ENCODE measurements at places on chromosomes 7 and 10. TPM values are rescaled to one million over a fixed set of nuclear protein-coding genes. Genes with fewer than 3 reads are reported as not detected.

GRCh38 chr7:28686418-28686800 is 271.7 kb downstream of the TRIL start:
- H3K27me3 ChIP-seq = peaks cover 15% of the 10 kb centered on the region
- H3K27ac ChIP-seq = no peak overlapping the region
- no peaks in the 10 kb centered on the region for H3K36me3 ChIP-seq
- no peaks in the 10 kb centered on the region for H3K4me1 ChIP-seq
- H3K4me3 ChIP-seq = no peak overlapping the region

- no peaks in the 10 kb centered on the region for H3K36me3 ChIP-seq
- DNase-seq = no peak
- no peaks in the 10 kb centered on the region for H3K4me1 ChIP-seq
- H3K27me3 ChIP-seq = no peaks in the 10 kb centered on the region
Measured at GRCh38 chr10:44279426-44280126, 105.3 kb downstream of the CXCL12 start.

DNA sequence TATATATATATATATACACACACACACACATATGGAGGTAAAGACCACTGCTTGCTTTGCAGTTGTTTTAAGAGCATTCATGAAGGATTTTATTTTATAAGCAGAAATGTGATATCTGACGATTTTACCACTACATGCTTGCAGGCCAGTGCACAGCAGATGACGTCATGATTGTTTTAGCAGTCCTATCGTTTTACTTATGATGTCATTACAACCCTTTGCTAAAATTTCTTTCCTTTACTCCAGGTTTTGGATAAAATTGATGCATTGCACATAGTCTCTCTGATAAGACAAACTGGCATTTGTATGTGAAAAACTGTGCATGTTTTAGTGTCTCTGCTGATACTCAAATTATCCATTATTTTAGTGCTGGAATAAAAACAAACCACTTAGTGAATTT is 9.2 kb downstream of the EGFR start:
- no peak overlapping the region for H3K4me3 ChIP-seq
- H3K27ac ChIP-seq = no peak overlapping the region
- no peaks in the 10 kb centered on the region for H3K27me3 ChIP-seq
- no peaks in the 10 kb centered on the region for H3K4me1 ChIP-seq
- DNase-seq = no peak

DNA sequence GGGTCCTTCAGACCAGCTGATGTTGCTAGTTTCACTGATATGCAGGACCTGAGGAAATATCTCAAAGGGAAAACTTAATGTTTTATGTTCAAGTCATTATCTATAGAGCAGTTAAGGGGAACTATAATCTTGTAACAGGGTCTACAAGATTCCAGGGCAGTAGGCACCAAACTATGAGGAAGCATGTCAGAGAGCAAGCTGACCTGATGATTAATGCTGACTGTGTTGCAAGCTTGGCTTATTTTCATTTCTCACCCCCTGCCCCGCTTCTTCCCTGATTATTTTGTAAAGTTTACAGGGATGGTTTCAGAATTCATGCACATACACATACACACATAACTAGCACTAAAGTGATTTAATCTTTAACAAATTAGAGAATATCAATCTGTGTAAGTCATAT is 84.3 kb upstream of the CACNA2D1 start:
- no peaks in the 10 kb centered on the region for H3K27me3 ChIP-seq
- H3K27ac ChIP-seq = no peak overlapping the region

GRCh38 chr10:71433768-71434744 is 37.3 kb downstream of the CDH23 start:
- no peaks in the 10 kb centered on the region for H3K27me3 ChIP-seq
- no peak for DNase-seq
- H3K4me3 ChIP-seq = no peak overlapping the region
- H3K27ac ChIP-seq = no peak overlapping the region
- no peaks in the 10 kb centered on the region for H3K4me1 ChIP-seq
- no peaks in the 10 kb centered on the region for H3K36me3 ChIP-seq

GRCh38 chr10:27035163-27035562 is 65.1 kb downstream of the ANKRD26 start:
- H3K4me1 ChIP-seq = peaks cover 3% of the 10 kb centered on the region
- DNase-seq = peak; percentile 2
- no peak overlapping the region for H3K27ac ChIP-seq
- H3K27me3 ChIP-seq = no peaks in the 10 kb centered on the region
- H3K36me3 ChIP-seq = peaks cover 4% of the 10 kb centered on the region

DNA sequence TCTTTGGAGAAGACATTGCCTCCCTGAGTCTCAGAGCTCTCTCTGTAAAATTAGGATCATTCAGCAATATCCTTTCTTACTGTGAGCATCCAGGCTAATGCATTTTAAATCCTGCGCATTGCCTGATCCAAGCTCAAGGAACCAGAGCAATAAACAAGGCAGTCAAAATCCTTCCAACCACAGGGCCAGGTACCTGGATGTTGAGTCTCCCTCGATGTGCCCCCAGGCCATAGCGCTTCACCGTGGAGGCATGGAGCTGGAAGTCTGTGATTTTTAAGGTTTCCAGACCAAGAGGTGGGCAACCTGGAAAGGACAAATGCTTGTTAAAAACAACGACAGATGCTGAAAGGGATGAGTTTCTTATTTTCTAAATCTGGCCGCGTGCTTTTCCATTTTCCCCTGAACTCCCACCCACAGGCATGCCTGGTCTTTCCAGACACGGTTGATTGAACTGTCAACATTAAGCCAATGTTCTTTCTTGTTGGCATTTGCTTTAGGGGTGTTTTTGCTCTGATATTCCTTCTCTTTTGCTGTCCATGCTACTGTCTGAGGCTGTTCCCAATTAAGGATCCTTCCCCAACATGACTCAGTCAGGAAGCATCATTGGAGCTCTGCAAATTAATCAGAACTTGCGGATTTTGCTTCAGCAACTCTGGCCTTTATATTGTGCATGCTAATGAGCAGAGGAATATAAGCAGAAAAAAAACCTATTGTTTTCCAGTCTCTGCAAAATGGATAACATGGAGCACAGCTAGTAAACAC is 29.0 kb downstream of the CPXM2 start:
- H3K36me3 ChIP-seq = no peaks in the 10 kb centered on the region
- no peaks in the 10 kb centered on the region for H3K4me1 ChIP-seq
- no peaks in the 10 kb centered on the region for H3K27me3 ChIP-seq
- no peak overlapping the region for H3K27ac ChIP-seq
- H3K4me3 ChIP-seq = no peak overlapping the region
- no peak for DNase-seq

DNA sequence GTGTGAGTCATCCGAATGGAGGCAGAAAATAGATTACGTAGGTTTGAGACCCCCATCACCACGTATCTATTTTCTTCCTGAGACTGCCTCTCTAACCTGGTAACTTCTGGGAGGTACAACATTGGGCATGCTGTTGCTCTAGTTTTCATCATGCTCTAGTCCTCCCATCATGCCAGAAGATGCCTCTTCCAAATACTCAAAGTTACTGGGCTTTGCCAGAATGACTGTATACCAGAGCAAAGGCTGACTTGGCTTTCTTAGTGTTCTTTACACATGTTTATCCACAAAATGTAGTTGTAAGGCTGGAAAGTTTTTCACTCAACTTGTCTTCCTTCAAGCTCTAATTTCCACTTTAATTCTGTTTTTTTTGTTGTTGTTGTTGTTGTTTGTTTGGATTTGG is 370.5 kb downstream of the MDFIC start:
- no peak overlapping the region for H3K27ac ChIP-seq
- H3K36me3 ChIP-seq = no peaks in the 10 kb centered on the region
- no peaks in the 10 kb centered on the region for H3K27me3 ChIP-seq
- no peak overlapping the region for H3K4me3 ChIP-seq
- DNase-seq = no peak

GRCh38 chr7:4849390-4849789 is 12.4 kb downstream of the PAPOLB start:
- DNase-seq = no peak
- H3K4me3 ChIP-seq = no peak overlapping the region
- peaks cover 3% of the 10 kb centered on the region for H3K4me1 ChIP-seq
- no peak overlapping the region for H3K27ac ChIP-seq
- H3K36me3 ChIP-seq = no peaks in the 10 kb centered on the region

DNA sequence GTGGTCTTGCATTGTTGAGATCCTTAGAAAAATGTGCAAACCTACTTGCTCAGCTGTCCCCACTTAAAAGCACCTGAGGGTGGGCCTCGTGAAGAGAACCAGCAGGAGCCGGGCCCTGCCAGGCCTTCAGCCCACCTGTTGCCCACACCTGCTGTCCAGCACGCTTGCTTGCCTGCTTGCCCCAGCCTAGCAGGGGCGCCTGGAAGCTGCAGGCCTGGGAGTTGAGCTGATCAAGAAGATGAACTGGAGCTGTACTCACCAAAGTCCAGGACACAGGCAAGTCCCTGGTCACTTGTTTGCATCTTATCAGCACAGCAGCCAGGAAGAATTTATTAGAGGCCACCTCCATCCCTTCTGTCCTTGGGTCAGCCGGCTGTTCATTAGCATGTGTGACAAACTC is 23.2 kb downstream of the CYP26A1 start:
- no peaks in the 10 kb centered on the region for H3K27me3 ChIP-seq
- no peak overlapping the region for H3K27ac ChIP-seq
- H3K4me3 ChIP-seq = no peak overlapping the region

- DNase-seq = no peak
- H3K27ac ChIP-seq = peak overlapping the region; percentile 94
- no peaks in the 10 kb centered on the region for H3K27me3 ChIP-seq
- peak overlapping the region; percentile 58 for H3K4me3 ChIP-seq
- H3K36me3 ChIP-seq = peaks cover 43% of the 10 kb centered on the region
- H3K4me1 ChIP-seq = peaks cover 90% of the 10 kb centered on the region
Measured at GRCh38 chr7:130925136-130925794, 191.3 kb upstream of the KLF14 start.

DNA sequence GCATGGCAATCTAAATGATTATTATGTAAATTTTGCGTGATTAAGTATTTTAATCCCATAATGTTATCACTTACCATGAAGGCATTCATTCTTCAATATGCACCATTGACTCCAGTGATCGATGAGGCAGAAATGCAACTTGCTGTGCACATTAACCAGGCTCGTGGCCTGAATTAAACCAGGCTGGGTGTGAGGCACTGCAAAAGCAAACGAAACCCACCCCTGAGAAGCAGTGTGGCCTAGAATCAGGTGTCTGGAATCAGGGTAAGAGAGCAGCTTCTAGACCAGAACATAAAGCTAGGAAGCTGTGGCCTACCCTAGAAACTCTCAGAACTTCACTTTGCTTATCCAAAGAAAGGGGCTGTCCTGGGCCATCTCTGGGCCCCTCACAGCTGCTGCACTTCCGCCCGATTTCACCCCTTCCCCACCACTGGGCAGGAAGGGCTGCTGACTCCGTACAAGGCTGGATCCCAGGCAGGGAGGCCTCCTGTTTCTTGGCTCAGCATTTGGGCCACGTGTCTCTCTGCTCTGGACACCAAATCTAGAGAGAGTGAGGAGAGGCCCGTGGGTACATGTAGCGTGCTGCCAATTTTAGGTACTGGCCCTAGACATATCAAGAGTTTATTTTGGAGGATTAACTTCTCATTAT is 4.4 kb downstream of the PTPRE start:
- peaks cover 2% of the 10 kb centered on the region for H3K27me3 ChIP-seq
- H3K4me1 ChIP-seq = peaks cover 10% of the 10 kb centered on the region
- H3K27ac ChIP-seq = no peak overlapping the region
- DNase-seq = no peak

DNA sequence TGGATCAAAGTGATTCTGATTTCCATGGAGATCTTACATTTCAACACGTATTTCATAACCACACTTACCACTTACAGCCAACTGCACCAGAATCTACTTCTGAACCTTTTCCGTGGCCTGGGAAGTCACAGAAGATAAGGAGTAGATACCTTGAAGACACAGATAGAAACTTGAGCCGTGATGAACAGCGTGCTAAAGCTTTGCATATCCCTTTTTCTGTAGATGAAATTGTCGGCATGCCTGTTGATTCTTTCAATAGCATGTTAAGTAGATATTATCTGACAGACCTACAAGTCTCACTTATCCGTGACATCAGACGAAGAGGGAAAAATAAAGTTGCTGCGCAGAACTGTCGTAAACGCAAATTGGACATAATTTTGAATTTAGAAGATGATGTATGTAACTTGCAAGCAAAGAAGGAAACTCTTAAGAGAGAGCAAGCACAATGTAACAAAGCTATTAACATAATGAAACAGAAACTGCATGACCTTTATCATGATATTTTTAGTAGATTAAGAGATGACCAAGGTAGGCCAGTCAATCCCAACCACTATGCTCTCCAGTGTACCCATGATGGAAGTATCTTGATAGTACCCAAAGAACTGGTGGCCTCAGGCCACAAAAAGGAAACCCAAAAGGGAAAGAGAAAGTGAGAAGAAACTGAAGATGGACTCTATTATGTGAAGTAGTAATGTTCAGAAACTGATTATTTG is 15.3 kb downstream of the HNRNPA2B1 start:
- DNase-seq = no peak
- H3K4me1 ChIP-seq = peaks cover 23% of the 10 kb centered on the region
- H3K4me3 ChIP-seq = peak overlapping the region; percentile 4
- H3K27me3 ChIP-seq = no peaks in the 10 kb centered on the region
- peak overlapping the region; percentile 51 for H3K27ac ChIP-seq

GRCh38 chr10:50416881-50417280 is 165.6 kb upstream of the ASAH2 start:
- peak overlapping the region; percentile 96 for H3K4me3 ChIP-seq
- peaks cover 64% of the 10 kb centered on the region for H3K4me1 ChIP-seq
- no peaks in the 10 kb centered on the region for H3K36me3 ChIP-seq
- H3K27ac ChIP-seq = peak overlapping the region; percentile 81
- H3K27me3 ChIP-seq = no peaks in the 10 kb centered on the region

DNA sequence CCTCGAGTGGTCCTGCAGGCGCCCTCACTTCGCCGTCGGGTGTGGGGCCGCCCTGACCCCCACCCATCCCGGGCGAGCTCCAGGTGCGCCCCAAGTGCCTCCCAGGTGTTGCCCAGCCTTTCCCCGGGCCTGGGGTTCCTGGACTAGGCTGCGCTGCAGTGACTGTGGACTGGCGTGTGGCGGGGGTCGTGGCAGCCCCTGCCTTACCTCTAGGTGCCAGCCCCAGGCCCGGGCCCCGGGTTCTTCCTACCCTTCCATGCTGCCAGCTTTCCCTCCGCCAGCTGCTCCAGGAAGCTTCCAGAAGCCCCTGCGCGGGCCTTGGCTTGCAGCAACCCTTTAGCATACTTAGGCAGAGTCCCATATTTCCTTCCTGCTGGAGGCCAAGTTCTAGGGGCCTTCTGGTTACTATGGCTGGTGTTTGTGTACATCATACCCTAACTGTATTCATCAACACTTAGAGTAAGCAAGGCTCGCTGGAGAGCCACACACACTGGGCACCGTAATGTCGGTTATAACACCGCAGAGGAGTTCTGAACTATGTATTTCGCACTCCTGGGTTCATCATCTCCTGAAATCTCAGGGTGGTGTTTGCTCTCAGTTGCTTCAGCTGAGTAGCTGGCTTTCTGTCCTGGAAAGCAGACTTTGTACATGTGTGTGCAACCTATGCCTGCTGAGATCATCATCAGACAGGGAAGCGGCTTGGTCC is 471 bp downstream of the MGMT start:
- peaks cover 7% of the 10 kb centered on the region for H3K36me3 ChIP-seq
- DNase-seq = no peak

- no peak overlapping the region for H3K27ac ChIP-seq
- DNase-seq = no peak
- H3K27me3 ChIP-seq = no peaks in the 10 kb centered on the region
Measured at GRCh38 chr7:90347759-90348158, 1.2 kb downstream of the GTPBP10 start.

- H3K4me1 ChIP-seq = peaks cover 49% of the 10 kb centered on the region
- H3K36me3 ChIP-seq = no peaks in the 10 kb centered on the region
- peak within 1 kb of the TSS; percentile 14 for H3K27ac ChIP-seq
- peaks cover 10% of the 10 kb centered on the region for H3K27me3 ChIP-seq
- DNase-seq = peak; percentile 59
- peak within 1 kb of the TSS; percentile 19 for H3K4me3 ChIP-seq
Measured at GRCh38 chr7:151085691-151086620, at the start of gene AGAP3. Gene AGAP3 (plus strand): TSS chr7:151086475. CDS start chr7:151086742, 267 bp downstream.

Gene BAIAP2L1
- 0.86 TPM for total RNA-seq

Gene GPR85
- total RNA-seq = not detected

Gene LAMB1
- total RNA-seq = 0.52 TPM

Gene EEPD1
- total RNA-seq = 9.2 TPM

Gene OR2A12
- not detected for total RNA-seq

Data from CD4-positive, CD25-positive, alpha-beta regulatory T cell (primary cell).